NCI-H460 (cell line): ENCODE measurements at places on chromosomes 4 and X.

GRCh38 chr4:187088070-187088799, 364.6 kb upstream of the FAT1 start:
- DNase-seq = no peak

- no peak for DNase-seq
Measured at GRCh38 chrX:17960891-17961290, 99.8 kb upstream of the RAI2 start.

GRCh38 chr4:149176039-149176438, 639.6 kb downstream of the IQCM start:
- no peak for DNase-seq

- DNase-seq = no peak
Measured at GRCh38 chrX:108439961-108440696, 491 bp downstream of the COL4A5 start.
